OCI-LY7 (cell line): ENCODE measurements at places on chromosomes 2 and 18. TPM values are rescaled to one million over a fixed set of nuclear protein-coding genes. Genes with fewer than 3 reads are reported as not detected.

DNA sequence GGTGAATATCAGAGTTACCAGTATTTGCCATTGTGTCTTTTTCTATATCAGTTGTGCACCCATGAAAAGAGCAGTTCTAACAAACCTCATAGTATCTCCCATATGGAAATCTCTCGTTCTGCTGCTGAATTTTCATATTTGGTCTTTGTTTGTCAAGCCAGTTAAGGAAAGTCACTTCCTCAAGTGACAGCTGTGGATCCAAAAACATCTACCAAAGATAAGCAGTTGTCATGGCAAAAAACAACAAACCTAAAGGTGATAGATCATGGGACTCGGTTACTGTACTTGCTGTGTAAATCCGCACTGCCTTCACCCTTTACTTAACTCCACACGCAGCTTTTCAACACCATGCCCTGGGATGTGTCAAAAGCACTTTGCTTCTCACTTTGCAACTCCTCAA, 17.3 kb downstream of the BMP10 start:
- DNase-seq = no peak

The VSNL1 gene
- total RNA-seq = not detected in 2 replicates

The SUMO1 gene
- 95.0 and 98.9 TPM in 2 replicates for total RNA-seq

The CBLN2 gene
- total RNA-seq = not detected in 2 replicates

GRCh38 chr2:47076586-47077441, 78.3 kb downstream of the STPG4 start:
- DNase-seq = no peak

The SDC1 gene
- 0.10 TPM in 1 of 2 replicates, not detected in the other for total RNA-seq

- no peak for DNase-seq
Measured at GRCh38 chr2:50672282-50672681, 359.6 kb downstream of the NRXN1 start.

DNA sequence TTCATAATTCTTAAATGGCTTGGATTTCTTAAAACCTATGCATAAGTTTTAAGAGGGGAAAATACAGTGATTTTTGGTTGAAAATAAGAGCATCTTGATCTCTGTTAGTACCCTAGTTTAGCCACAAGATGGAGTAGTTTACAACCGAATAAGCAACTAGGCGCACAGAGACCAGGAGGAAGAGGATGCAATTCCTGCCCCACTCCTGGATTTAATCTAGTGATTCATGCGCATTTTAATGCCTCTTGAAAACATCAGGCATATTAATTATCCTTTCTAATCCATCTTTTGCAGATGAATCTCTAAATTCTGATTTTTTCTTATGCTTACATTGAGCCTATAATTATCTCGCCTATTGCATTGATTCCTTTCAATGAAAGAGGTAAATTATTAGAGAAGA, 76.7 kb downstream of the MRPS9 start:
- DNase-seq = peak; percentile 64

- peak; percentile 50 for DNase-seq
Measured at GRCh38 chr2:221554769-221555493, 17.2 kb downstream of the EPHA4 start.

The DSEL gene
- not detected in 2 replicates for total RNA-seq

- DNase-seq = peak; percentile 50
Measured at GRCh38 chr2:100610381-100610831, 47.6 kb downstream of the PDCL3 start.

The STPG4 gene
- total RNA-seq = 0.68 and 0.72 TPM in 2 replicates

GRCh38 chr2:43944915-43945314, 50.9 kb downstream of the LRPPRC start:
- no peak for DNase-seq

DNA sequence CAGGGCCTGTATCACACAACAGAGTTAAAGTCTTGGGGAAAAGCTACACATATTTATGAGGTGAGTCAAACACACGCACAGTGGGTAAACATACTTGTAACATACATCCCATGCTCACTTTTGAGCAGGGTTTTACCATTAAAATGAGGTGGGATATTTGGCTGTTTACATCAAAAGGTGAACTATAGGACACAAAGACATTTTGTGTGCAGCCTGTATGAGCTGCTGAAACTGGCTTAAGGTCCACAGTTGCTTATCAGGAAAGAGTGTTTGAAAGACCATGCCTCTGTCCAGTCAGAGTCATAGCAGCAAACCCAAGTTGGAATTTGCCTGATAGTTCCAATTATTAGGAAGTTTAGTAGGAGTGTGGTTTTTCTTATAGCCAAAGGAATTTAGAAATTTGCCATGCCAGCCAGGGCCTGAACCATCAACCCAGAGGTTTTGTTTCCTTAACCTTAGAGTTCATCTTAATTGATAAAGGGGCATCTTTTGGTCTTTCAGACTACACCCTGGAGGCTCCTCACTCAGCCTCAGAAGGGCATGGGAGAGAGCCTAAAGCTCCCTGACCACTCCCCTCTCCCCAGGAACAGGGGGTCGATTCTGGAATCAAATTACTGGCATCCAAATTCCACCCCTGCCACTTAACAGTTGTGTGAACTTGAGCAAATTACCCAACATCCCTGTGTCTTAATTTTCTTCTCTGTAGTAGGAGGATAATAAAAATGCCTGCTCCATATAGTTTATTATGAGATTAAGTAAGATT, 29.9 kb upstream of the L3MBTL4 start:
- DNase-seq = no peak

DNA sequence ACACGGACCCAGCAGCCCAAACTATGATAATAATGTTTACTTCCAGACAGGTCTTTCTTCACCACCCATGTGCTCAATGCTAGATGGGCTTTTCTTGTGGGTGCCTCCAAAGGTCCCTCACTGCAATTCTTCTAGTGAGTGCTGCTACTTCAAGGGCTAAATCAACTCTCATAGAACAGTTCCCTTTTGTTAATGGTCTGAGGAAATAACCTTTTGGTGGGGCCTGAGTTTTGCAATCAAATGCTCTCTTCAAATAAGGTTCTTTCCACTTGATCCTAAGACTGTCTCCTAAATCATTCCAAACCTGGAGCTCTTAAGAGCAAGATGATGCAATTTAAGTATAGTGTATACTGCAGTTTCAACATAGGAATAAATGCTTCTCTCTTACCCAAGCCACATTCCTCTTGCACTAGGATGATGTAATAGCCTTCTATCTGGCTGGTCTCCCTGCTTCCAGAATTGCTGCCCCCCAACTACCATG, 6.0 kb downstream of the NEMP2 start:
- DNase-seq = no peak

DNA sequence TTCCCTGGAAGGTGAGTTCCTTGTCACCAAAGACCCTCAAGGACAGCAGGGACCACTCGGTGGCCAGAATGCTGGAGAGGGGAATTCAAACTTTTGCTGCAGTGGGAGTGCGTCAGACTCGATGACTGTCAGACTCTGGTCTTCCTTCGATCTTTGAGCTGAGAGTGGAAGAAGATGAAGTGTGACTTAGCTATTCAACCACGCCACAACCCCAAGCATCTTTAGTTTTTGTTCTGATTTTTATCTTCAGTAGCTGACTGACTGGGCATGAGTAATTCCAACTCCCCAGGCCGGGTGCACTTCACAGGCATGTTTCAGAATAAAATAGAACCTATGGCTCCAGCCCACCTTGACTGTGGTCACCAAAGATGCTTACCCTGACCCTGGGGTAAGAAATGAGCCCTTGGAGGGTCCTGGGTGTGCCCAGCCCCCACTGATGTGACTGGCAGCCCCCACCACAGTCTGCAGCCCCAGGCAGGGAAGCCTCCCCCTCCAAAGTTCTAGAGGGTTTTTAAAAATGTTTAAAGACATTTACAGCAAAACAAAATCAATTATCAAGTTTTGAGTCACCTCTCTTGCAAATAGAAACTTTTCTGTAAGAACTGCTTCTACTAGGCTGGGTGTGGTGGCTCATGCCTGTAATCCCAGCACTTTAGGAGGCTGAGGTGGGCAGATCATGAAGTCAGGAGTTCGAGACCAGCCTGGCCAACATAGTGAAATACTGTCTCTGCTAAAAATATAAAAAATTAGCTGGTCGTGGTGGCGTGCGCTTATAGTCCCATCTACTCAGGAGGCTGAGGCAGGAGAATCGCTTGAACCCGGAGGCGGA, 24.9 kb upstream of the YWHAQ start:
- DNase-seq = no peak

DNA sequence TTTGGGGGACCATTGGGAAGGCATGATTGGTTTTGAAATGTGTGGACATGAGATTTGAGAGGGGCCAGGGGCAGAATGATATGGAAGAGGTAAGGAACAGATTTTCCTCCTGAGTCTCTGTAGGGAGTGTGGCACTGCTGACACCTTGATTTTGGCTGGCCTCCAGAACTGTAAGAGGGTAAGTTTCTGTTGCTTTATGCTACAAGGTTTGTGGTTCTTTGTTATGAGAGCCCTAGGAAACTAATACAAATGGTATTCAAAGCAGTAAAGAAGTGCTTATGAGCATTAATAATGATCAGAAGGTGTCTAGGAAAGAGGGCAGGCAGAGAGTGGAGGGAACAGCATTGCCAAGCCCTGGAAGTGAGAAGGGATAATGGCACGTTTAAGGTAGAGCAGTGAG, 574.3 kb upstream of the NXPH2 start:
- DNase-seq = no peak

DNA sequence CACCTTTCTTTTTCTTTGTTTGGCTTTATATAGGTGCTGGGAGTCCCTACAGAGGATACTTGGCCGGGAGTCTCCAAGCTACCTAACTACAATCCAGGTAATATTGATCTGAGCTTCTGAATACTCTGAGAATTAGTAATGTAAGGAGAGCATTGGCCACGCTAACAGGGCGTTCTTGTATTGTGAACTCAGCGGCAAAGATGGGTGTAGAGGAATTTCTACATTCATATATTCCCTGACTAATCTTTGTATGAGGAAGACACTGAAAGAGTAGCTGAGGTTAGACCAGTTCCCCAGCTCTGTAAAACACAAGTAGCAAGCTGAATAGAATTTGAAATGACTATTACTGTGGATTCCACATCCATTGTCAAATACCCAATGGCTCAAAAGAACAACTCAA, 48.5 kb downstream of the CDK15 start:
- DNase-seq = no peak

GRCh38 chr2:211429256-211429920, 873.0 kb downstream of the CPS1 start:
- DNase-seq = no peak

The PRKAG3 gene
- total RNA-seq = not detected in 2 replicates

- DNase-seq = no peak
Measured at GRCh38 chr2:156077041-156077742, 255.3 kb downstream of the NR4A2 start.

- no peak for DNase-seq
Measured at GRCh38 chr2:166344286-166345113, 31.2 kb downstream of the SCN9A start.

DNA sequence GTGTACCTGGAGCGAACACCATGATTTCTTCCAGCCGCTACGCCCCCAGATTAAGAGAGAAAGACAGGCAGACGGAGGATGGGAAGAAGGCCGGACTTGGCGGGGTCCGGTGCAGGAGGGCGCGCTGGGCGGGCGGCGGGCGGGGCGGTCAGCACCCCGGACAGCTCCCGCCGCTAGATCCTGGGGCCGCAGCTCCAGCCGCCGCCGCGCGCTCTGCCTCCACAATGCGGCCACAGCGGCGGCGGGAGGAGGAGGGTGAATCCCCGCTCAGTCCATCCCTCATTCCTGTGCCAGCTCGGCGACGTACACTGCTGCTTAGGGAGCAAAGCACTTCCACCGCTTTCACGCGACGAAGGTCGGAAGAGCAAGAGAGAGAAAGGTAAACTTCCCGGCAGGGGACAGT, at the start of gene AKAIN1:
Gene AKAIN1 (minus strand): TSS at position 226 of the 403 bp plus-strand sequence. CDS start 204 bp downstream, at position 22.
- DNase-seq = no peak

DNA sequence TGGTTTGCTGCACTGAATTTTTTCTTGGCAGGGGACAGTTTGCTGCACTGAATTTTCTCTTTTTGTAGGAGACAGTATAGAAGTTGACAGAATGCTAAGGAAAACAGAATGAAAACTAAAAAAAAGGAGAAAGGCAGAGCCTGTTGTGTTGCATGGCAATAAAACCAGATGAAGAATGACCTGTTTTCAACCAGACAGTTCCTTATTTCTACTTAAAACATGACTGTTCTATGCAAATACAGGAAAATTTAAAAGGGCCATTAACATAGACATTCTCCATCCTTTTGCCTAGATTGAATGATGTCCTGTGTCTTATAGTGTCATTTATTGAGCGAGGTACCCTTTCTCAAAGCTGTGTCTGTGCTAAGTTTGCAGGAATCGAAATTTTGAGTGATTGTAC, 33.3 kb downstream of the ABI2 start:
- DNase-seq = no peak

GRCh38 chr2:3738454-3738853, 35.1 kb downstream of the DCDC2C start:
- peak; percentile 47 for DNase-seq

The DUSP19 gene
- total RNA-seq = 3.9 and 4.0 TPM in 2 replicates

The PLEK gene
- total RNA-seq = 80.6 and 88.7 TPM in 2 replicates

The SLC23A3 gene
- 3.1 and 6.7 TPM in 2 replicates for total RNA-seq

DNA sequence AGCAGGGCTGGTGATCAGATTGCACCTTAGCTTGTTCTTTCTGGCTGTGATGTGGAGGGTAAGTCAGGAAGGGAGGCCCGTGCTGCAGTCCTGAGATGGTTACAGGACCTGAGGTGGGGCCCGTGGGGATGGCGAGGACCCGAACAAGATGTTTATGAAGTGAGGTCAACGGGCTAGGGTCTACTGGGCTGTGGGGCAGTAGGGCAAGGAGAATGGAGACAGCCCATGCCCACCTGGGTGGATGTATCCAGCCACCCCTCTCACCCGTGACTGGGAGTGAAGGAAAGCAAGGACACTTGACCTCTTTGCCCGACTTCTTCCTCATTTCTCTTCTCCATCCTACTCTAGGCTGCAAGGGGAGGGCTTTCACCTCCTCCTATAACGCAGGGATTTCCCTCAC, 18.0 kb downstream of the PTMA start:
- DNase-seq = no peak
